Heart left ventricle (tissue), 16 donors: ENCODE measurements at places on chromosomes 6 and 20.

DNA sequence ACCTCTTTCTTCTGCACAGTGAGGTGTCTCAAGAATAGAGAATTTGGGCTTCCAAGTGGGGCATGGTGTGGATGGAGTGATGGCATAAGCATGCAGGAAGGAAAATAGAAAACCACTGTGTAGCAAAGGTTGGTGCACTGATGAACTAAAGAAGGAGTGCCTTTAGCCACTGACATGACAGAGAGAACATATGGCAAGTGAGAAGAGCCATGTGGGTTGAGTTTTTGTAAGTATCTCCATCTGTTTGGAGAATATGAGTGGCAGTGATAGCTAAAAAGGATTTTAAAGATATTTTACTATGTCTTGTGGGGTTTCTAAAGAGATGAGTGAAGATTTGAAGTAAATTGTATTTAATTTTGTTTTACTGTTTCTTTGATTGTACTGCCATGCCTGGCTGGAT, 160.5 kb upstream of the GRIK2 start:
- H3K27ac ChIP-seq: no peak overlapping the region
- H3K4me1 ChIP-seq: no peaks in the 10 kb centered on the region
- no peak overlapping the region for H3K4me3 ChIP-seq
- no peaks in the 10 kb centered on the region for H3K36me3 ChIP-seq
- no peaks in the 10 kb centered on the region for H3K27me3 ChIP-seq

DNA sequence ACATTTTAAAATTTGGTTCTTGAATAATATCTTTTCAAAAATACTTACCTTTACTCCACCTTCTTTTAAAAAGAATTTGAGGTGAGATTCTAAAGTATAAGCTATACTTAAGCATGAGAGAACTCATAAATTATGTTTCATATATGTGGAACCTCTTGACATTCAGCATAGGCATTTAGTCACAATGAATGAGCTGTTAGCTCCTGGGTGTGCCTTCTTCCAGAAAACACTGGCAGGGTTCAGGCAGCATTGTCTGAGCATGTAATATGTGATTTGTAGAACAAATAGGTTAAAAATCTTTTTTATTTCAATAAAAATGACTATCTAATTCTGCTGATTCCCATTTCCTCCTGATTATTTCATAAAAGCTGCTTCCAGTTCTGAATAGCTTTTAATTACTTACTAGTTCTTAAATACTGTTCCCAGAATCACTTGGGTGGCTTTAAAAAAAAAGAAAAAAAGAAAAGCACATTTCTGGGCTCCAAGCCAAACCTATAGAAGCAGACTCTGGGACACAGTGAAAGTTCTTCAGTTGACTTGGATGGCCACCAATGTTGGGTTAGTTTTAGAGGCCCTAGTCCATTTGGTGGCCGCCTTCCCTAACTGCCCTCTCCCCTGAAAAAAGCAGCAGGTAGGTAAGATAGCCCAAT, 20.2 kb downstream of the RNF8 start:
- DNase-seq: no peak
- H3K4me3 ChIP-seq: no peak overlapping the region
- no peaks in the 10 kb centered on the region for H3K4me1 ChIP-seq
- no peak overlapping the region for H3K27ac ChIP-seq
- H3K27me3 ChIP-seq: no peaks in the 10 kb centered on the region

DNA sequence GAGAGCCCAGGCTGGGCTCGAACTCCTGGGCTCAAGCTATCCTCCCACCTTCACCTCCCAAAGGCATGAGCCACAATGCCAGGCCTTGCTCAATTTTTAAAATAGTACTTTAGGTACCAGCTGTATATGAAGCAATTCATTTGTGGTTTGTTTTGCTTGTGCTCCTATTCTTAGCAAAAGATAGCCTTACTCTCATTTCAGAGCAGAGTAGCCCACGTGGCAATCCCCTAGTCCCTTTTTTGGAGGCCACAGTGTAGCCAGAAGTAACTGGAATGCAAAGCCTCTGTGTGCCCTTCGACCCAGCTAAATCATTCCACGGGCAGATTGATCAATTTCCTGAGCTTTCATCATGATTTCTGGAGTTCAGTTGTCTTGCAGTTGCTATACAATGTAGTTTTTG, 372.2 kb downstream of the NRN1 start:
- no peaks in the 10 kb centered on the region for H3K4me1 ChIP-seq
- DNase-seq: no peak
- no peaks in the 10 kb centered on the region for H3K27me3 ChIP-seq
- no peaks in the 10 kb centered on the region for H3K36me3 ChIP-seq
- no peak overlapping the region for H3K4me3 ChIP-seq

GRCh38 chr6:162973151-162973872, 245.5 kb downstream of the PACRG start:
- no peaks in the 10 kb centered on the region for H3K4me1 ChIP-seq
- no peak overlapping the region for H3K4me3 ChIP-seq
- no peaks in the 10 kb centered on the region for H3K27me3 ChIP-seq
- no peak for DNase-seq
- no peaks in the 10 kb centered on the region for H3K36me3 ChIP-seq

GRCh38 chr6:163577404-163577803, 162.9 kb downstream of the QKI start:
- no peak for DNase-seq
- H3K27ac ChIP-seq: no peak overlapping the region
- peaks cover 43% of the 10 kb centered on the region for H3K36me3 ChIP-seq
- H3K4me1 ChIP-seq: peaks cover 6% of the 10 kb centered on the region
- no peaks in the 10 kb centered on the region for H3K27me3 ChIP-seq

DNA sequence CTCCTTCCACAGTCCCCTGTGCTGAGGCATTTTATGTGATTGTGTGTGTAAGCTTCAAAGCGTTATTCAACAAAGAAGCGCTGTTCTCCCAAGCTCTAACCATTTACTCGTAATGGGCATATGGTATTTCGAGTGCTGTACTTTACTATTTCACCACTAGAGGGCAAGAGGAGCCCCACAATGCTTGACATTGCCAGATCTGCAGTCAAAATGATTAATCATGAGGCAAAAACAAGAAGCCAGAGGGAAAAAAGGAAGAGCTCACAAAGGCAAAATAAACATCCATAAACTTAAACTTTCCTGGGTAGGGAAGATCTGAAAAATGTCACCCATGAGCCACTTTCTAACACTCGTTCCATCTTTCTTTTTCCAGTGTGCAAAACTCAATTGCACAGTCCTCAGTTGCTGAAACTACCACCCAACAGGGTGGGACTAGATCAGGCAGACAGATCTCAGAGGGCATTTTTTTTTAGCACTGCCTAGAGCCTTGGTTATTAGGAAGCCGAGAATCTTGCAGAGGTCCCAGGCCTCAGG, 215.0 kb upstream of the PLCB4 start:
- H3K27ac ChIP-seq: peak overlapping the region; percentile 63
- H3K4me1 ChIP-seq: peaks cover 15% of the 10 kb centered on the region
- no peak for DNase-seq

GRCh38 chr6:132569170-132569569, 952 bp upstream of the TAAR6 start:
- no peak for DNase-seq
- no peaks in the 10 kb centered on the region for H3K4me1 ChIP-seq
- no peak overlapping the region for H3K27ac ChIP-seq
- H3K36me3 ChIP-seq: no peaks in the 10 kb centered on the region
- peaks cover 26% of the 10 kb centered on the region for H3K27me3 ChIP-seq
- no peak overlapping the region for H3K4me3 ChIP-seq

DNA sequence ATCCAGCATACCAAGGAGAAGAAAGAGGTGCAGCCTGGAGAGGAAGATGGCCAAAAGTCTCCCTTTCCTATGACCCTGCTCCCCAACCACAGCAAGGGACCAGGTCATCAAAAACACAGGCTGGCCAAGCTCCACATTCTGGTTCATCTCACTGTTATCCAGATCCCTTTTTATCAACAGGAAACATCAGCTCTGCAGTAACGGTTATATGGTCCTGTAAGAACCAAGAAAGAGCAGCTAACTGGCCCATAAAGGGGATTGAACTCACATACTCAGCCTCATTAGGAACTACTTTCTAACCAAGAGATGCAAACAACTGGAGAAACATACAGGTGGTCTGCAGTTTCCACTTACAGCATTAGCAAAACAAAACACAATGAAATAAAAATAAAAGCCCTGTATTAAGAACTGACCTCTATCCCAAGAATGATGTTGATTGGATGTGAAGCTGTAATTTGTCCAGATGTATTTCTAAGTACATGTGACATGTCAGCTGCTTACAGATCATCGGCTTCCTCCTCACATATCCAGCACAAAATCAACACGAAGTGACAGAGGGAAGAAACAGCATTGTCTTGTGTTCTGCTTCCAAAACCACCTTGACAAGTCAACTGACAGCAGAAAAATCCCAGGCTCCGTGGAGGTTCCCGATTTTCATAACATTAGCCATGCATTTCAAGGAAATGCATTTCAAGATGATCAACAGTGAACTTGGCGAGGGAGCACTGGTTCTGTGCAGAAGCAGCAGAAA, 557.2 kb upstream of the AGPAT4 start:
- no peak for DNase-seq
- H3K4me1 ChIP-seq: no peaks in the 10 kb centered on the region
- H3K27me3 ChIP-seq: no peaks in the 10 kb centered on the region
- no peak overlapping the region for H3K4me3 ChIP-seq
- H3K27ac ChIP-seq: no peak overlapping the region

- peaks cover 16% of the 10 kb centered on the region for H3K4me1 ChIP-seq
- H3K27ac ChIP-seq: no peak overlapping the region
- no peaks in the 10 kb centered on the region for H3K27me3 ChIP-seq
- H3K4me3 ChIP-seq: no peak overlapping the region
These were observed 27.7 kb upstream of the KIAA0408 start for GRCh38 chr6:127486934-127487333.

DNA sequence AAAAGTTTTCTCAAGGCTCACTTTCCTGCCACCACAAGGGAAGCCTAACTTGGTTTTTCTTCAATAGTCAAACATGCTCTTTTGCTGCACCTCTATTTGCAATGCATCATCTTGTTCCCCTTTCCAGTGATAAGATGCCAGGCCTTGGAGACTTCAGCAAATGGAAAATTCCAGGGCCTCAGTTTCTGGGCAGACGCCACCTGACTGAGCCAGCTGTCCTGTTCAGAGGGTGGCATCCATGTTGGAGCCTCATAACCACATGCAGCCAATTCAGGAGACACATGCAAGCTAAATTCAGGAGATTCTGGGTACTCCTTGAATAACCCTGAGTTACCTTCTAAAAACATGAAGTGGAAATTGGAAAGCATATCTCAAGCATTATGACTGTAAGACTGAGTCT, 285.6 kb upstream of the RNF24 start:
- no peak for DNase-seq
- H3K4me1 ChIP-seq: no peaks in the 10 kb centered on the region
- no peak overlapping the region for H3K4me3 ChIP-seq
- no peak overlapping the region for H3K27ac ChIP-seq
- H3K27me3 ChIP-seq: no peaks in the 10 kb centered on the region
